ENCODE measurements at places on chromosomes 2 and 18.
A peak's percentile ranks its signal among the peaks of the same experiment; 100 is the strongest.

DNA sequence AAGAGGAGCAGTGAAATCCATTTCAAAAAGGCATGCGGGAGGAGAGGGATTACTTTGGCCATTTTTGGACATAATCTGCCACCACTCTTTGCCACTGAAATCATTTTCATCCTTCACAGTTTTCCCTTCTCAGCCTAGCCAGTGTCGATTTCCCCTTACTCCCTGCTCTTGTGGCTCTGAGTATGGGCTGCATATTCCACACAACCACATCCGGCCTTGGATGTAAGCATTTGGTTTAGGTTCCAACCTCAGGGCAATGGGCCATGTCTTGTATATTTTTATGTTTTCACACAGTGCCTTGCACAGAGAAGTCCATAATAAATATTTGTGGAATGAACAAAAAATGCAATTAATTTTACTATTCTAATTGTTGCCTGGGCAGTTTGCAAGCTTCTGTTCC is 7.7 kb upstream of the SERPINE2 start:
- no peak for DNase-seq

GRCh38 chr2:233449081-233449901 is 95.0 kb downstream of the DGKD start:
- no peak for DNase-seq

DNA sequence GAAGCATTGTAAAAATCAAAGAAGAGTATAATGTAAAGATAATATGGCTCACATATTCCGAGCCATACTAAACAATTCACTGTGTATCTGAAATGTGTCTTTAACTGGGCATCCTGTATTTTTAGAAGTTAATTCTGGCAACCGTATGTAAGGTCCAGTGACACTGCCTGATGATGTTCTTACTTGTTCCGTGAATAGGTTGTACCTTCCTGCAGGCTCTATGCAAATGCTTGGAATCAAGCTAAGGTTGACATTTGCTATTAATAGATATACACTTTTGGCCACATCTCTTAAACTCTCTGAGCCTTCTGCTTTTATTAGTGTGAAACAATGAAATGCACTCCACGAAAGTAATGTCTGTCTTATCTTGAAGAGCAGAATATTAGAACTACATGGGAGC is 534.6 kb downstream of the CCDC85A start:
- no peak for DNase-seq

DNA sequence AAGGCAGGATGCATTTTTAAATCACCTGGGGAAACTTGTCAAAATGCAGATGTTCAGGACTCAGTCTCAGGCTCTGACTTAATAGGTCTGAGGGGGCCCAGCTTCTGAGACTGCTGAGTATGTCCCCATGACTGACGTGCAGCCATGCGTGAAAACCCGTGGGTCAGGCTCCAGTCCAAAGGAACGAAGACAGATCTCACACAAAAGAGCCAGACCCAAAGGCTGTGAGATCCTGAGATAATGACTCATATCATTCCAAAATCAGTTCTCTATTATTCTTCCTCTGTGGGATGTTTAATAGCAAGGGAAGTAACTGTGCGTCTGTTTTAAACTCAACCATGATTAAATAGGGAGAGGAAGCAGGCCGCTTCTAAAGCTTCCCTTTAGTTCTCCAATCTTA is 107.4 kb upstream of the ACAA2 start:
- DNase-seq: no peak

GRCh38 chr2:105592288-105592687 is 152.4 kb upstream of the NCK2 start:
- no peak for DNase-seq

DNA sequence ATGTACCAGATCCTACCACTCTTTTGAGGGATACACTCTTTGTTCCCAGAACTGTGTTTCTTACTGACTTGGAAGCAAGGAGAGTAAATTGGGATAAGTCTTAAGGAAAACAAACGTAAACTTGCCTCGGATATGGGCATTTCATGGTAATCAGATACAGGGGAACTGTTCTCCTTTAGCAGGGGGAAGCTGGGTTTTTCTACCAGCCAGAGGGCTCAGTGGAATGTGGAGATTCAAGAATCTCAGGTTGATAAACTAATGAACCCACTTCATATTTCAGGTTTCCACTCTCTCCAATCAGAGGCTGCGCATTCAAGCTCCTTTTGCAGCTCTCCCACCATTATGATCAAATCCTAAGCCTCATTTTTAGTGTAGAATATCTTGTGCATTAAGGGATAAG is 676.5 kb upstream of the FSHR start:
- no peak for DNase-seq

DNA sequence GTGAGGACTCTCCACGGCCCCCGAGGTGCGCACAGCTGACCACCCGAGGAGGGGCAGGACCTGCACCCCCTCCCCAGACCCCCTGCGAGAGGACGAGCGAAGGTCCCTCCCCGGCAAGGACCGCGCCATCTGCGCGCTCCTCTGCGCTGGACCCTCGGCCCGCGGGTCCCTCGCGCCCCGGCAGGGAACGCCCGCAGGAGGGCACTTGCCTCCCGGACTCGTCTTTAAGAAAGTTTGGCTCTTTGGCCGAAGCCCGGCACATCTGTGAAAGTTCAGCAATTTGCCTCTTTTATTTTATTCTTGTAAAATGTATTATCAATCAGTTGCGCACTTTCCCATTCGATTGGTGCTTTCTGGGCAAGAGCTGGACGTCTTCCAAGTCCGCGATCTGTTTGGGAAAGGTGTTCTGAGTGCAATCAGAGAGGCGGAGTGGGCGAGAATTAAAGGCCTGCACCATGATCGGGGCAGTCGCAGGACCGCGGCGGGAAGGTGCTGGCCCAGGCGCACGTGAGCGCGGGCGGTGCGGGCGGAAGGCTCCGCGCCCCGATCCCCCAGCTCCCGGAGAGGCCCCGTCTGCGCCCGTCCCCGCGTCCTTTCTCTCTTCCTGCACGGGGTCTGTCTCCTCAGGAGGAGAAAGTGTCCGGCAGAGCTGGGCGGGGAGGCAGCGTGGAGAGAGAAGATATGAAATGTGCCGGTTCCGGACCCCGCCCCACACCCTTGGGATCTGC is 1.6 kb upstream of the ALKAL2 start:
- DNase-seq: no peak

GRCh38 chr18:78731016-78731397 is 248.6 kb upstream of the SALL3 start:
- DNase-seq: no peak

DNA sequence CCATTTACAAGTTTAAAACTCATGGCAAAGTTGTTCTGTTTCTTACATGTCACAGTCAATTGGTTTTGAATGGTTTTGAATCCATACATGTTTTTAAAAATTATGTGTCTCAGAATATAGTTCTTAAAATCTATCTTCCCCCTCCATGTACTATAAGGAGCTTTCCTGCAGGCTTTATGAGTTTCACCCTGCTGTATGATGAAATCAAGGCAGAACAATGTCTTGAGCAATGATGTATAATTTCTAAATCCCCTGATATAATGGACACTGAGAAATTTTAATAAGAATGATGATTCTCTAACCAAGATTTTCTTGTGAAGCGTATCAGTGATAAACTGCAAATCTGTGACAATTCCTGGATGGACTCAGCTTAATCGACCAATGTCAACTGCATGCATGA is 10.6 kb upstream of the ZNF516 start:
- DNase-seq: peak; percentile 47

DNA sequence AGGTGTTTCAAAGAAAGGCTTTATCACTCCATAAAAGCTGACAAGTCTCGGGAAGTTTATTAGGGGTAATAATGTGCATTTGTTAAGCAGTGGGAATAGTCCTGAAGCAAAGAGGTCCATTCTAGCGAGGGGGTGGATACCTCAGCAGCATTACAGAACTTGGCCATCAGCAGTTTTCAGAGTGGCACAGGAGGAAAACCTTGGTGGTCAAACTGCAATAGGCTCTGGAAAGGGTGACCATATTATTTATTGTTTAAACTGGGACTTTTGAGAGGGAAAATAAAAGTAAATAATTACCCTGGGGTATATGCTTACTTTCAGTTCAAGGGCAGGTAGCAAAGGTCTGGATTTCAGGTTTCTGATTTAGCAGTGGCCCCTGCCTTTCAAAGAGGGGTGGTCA is 115.5 kb upstream of the KLHL14 start:
- no peak for DNase-seq

DNA sequence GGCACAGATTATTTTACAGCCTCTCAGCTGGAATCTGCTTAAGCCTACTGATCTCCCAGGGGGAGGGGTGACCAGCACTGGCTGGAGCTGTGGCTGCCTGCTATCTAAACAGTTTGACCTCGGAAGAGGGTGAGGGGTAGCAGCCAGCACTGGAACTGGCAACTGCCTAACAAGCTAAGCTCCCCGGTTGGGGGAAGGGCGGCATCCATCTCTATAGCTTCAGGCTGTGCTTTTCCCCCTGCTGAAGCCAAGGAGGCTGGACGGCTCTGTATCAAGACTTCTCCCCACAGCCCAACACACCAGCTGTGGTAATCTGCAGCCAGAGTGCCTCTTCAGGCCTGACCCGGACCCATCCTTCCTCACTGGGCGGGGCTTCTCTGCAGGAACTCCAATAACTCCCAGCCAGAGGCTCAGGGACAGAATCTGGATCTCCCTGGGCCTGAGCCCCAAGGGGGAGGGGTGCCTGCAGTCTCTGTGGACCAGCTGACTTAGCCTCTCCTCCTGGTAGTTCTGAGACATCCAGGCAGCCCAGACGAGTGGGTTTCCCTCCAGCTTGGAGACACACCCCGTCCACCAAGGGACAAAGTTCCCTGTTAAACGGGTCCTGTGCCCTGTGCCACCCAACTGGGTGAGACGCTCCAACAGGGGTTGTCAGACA is 560.2 kb downstream of the LRP1B start:
- no peak for DNase-seq

GRCh38 chr2:199847181-199847864 is 3.7 kb downstream of the FTCDNL1 start:
- DNase-seq: peak; percentile 76

- DNase-seq: no peak
Observed at GRCh38 chr2:3174626-3175567, 202.7 kb downstream of the EIPR1 start.

DNA sequence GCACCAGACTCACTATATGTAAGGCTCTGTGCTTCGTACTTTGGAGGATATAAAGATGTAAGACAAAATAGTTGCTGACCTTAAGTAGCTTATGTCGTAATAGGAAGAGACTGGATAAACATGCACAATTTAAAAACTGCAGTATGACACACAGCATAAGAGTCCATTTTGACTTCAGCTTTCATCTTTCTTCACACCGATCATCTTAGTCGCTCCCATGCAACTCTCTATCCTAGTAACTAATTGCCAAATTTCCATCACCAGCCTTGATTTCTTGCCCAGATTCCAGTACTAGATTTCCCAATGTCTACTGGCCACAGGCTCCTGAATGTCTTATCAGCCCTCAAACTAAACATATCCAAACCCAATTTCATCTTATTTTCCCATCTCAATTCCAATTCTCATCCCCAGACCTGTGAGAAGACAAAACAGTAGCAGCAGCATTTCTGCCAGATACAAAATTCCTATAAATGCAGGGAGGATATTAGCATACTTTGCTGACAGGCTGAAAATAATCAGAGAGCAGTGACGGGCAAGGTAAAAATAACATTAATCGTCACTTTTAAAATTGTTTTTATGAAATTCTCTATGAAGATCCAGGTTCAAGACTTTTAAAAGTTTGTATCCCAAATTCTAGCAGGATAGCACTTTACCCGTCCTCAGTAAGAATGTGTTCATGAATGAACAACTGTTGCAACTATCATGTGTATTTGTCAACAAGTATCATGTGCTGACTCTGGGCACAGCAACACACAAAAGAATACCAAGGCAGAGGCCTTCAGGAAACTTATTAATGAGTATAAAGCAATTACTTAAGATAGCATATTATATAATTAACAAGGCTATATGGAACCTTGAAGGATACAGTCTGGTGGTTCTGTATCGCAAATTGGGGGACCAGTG is 42.2 kb downstream of the KIDINS220 start:
- DNase-seq: no peak

DNA sequence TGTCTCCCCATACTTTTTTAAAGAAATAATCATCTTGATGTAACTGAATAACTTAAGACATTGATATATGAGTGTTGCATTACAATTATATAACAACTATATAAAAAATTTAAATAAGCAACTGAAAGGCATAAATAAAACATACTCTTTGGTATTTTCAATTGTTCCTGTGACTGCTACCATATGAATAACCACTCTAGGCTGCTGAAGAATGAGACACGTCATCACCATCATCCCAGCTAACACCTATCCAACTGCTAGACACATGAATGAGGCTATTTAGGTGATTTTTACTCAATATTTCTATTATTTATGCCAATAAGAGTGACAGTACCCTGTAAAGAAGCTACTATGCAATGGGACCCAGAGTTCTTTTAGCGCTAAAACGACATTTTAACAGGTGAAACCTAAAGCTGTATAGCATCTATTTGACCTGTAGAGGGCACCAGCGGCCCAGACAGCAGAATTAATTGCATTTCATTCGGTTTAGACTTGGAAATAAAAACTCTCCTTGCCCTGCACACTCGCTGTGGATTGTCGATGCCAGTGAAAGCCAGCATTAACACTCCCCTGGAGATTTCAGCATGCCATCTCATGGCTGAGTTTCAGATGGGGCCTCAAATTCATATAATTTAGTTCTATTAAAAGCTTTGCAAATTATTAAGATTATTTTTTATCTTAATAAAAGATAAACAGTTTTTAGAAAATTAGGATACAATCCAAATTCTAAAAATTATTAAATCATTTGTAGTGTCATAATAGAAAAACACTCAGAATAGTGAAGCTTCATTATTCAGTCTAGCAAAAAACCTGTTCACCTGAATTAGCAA is 89.4 kb upstream of the MAP2 start:
- no peak for DNase-seq

DNA sequence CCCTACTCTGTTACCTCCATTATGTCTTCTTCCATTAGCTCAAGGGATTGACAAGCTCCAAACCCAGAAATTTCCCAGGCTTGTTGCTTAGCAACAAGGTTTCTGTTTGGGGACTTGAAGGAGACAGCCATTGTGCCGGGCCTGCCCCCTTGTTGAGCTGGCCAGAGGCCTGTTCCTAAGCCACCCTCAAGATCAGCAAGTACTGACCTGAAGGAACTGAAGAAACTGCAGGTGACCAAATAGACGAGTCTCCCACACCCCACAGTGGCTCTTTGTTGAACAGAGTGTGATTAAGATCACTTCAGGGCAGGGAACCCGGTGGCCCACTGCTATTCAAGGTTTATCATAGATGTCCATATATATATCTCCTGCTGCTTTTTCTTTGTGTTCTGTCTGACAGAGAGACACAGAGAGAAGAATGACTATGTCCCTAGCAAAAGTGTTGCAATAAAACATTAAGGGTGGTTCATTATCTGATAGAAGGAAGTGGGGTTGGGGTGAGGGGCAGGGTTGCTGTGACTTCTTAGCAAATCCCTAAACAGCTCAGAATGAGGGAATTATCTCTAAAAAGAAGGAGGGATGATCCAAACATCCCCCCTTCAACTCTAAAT is 69.2 kb downstream of the RNF144A start:
- DNase-seq: no peak

GRCh38 chr2:22902662-22903165 is 482.3 kb upstream of the KLHL29 start:
- no peak for DNase-seq

Measured in GF-D8 (cell line).